IMR-90 (cell line): ENCODE measurements at places on chromosomes 12 and 14.
A peak's percentile ranks its signal among the peaks of the same experiment; 100 is the strongest.

DNA sequence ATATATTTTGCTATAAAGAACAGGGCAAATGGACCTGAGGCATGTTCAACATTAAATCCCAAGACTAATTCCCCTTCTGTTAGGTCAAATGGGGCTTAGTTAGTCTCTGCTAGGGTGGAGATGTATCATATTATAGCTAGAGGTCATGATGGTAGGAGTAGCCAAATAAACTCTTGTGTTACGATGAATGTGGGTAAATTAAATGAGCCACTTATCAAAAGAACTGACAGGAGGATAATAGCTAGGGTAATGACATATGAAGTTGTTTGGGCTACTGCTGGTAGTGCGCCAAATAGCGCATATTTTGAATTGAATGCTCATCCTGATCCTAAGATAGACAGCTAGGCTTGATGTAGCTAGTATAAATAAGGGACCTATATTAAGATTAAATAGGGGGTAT, 445.0 kb downstream of the GXYLT1 start:
- no peak for DNase-seq

GRCh38 chr14:54503486-54503885, 6.2 kb upstream of the CGRRF1 start:
- peak; percentile 47 for DNase-seq

DNA sequence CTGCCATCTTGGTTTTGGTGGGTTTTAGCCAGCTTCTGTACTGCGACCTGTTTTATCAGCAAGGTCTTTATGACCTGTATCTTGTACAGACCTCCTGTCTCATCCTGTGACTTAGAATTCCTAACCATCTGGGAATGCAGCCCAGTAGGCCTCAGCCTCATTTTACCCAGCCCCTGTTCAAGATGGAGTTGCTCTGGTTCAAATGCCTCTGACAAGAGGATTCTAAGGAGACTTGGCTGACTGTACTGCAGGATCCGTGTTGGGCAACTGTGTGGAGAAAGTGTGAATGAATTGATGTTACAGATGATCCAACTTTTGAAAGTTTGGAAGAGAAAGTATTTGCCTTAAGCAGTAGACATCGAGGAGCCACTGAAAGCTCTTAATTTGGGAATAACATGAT, 91.0 kb downstream of the TTLL5 start:
- no peak for DNase-seq

GRCh38 chr12:129615001-129615400, 288.8 kb downstream of the TMEM132D start:
- DNase-seq: no peak

DNA sequence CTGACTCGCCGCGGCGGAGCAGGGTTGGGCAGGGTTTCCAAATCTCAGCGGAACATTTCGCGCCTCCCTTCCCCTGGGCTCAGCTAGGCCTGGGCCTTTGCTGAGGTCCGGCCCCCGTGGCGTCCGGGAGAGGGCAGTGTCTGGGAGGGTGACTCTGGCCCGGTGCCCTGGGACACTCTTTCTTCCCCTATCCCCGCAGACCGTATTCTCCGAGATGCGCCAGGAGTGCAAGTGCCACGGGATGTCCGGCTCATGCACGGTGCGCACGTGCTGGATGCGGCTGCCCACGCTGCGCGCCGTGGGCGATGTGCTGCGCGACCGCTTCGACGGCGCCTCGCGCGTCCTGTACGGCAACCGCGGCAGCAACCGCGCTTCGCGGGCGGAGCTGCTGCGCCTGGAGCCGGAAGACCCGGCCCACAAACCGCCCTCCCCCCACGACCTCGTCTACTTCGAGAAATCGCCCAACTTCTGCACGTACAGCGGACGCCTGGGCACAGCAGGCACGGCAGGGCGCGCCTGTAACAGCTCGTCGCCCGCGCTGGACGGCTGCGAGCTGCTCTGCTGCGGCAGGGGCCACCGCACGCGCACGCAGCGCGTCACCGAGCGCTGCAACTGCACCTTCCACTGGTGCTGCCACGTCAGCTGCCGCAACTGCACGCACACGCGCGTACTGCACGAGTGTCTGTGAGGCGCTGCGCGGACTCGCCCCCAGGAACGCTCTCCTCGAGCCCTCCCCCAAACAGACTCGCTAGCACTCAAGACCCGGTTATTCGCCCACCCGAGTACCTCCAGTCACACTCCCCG, 3.0 kb downstream of the WNT1 start:
- DNase-seq: peak; percentile 29

- DNase-seq: no peak
These were observed 15.1 kb upstream of the SLC38A2 start for GRCh38 chr12:46387670-46388069.

DNA sequence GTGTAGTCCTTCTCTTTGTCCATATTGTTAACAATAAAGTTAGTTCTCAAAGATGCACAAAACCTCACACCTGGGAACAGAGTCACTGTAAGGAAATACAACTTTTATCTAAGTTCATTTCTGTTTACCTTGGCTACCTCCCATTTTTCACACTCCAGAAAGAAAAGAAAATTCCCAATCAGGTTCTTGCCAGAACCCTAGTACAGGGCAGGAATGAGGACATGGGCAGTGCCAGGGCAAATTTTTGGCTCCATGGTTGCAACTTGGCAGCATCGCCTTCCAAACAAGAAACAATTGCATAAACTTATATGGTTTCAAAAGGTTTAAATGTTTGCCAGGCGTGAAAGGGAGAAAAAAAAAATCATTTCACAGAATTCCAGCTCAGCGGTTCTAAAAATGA, 296.3 kb upstream of the PRKD1 start:
- DNase-seq: no peak

DNA sequence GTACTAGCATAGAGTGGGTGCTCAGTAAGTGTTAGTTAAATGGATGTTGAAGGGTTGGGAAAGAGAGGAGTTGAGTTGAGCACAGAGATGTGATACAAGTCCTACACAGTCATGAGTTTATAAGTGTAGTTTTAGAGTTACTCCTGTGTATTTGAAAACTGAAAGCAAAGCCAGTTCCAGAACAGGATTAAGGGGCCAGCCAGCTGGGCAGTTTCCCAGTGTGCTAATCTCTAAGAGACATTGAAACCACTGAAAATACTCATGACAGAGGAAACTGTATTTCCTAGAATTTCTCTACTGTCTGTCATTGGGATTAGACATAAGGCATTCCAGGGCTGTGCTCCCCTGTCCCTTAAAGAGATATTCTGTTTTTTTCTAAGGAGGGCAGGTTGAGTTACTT, 101.0 kb downstream of the DERA start:
- peak; percentile 61 for DNase-seq

- peak; percentile 6 for DNase-seq
These were observed 267.3 kb upstream of the PDE3A start for GRCh38 chr12:20101046-20101445.

GRCh38 chr14:29799464-29800095, 128.1 kb downstream of the PRKD1 start:
- no peak for DNase-seq

- DNase-seq: no peak
These were observed 10.9 kb upstream of the KRT77 start for GRCh38 chr12:52713960-52714886.

DNA sequence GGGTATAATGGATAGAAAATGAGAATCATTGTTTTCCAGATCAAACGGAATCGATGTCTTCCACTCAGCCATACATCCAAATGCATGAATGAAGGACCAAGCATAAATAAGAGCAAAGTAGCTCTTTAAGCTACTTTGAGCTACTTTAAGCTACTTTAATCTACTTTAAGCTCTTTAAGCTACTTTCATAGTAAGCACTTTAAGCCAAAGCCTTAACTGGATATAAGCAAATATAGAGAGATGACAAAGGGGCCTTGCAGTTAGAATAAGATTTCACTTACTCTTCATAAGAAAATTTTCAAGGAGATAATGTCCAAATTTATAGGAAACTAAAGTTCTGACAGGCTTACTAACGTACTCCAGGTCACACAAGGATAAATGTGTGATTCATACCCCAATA, 355.6 kb upstream of the KITLG start:
- DNase-seq: peak; percentile 13

- peak; percentile 78 for DNase-seq
These were observed 81.2 kb downstream of the SCAF11 start for GRCh38 chr12:45909041-45909713.

DNA sequence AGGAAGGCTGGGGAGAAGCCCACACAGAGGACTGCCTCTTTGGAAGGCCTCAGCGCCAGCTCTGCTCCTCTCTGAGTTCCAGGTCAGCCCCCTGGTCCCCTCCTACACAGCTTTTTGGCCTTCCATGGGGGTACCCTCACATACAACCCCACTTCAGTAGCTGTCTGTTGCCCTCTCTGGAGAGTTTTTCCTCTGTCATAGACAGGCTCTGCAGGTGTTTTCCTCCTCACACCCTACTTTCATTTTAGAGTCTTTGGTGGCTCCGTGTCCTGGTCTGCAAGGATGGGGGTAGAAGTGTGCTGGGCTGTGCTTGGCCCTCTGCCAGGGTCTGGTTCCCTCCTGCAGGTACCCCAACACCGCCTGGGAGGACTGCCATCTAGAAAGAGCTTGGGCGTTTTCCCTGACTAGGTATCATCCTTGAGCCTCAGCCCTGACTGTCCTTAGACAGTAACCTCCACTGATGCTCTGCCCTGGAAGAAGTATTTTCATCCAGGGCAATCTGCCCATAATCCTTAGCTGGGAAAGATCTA, 15.1 kb downstream of the ZDHHC22 start:
- DNase-seq: no peak

- no peak for DNase-seq
These were observed 30.1 kb downstream of the DACT1 start for GRCh38 chr14:58667900-58668299.

DNA sequence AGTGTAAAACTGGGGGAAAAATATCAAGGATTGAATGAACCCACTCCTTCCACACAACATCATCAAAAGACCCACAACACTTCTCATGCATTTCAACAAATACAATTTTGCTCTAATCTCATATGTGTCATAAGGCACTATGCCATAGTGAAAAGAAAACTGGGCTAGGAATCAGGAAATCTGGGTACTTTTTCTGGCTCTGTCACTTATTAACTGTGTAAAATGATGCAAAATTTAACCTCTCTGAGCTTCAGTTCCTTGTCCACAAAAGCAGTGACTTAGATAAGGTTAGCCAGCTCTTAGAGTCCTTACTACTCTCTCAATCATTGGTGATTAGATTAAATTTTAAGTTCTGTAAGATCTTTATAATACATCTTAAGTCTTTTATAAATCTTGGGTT, 250.5 kb upstream of the SOX5 start:
- no peak for DNase-seq
